Aorta (tissue), 5 donors: ENCODE measurements at places on chromosomes 5 and 9.

DNA sequence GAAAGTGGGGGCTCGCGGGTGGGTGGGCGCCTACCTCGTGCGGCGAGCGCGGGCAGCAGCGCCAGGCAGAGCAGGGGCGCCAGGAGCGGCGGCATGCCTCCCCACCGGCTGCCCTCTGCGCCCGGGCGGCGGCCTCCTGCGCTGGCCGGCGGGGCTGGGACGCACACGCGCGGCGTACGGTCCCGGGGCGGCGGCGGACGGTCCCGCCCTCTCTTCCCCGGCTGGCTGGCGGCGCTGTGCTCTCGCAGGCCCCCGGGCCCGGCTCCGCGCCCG lies 220 bp downstream of the NOTCH1 start:
- DNase-seq, result no peak

DNA sequence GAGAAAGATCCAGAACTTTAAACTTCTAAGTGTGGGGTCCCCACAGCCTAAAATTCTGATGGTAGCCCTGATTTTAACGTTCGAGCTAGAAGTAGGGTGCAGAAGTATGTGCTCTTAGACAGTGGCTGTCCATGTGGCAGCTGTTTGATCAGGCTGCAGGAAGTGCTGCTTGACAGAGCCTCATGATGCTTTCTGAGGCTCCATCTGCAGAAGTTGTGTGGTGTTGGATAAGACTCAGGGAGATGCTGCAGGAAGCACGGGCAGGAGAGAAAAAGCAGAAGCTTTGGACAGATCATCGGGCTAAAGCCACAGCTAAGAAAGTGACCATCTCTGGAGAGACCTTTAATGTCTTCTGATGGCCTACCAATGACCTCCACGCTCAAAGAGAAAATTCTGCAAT lies 8.1 kb downstream of the MTMR12 start:
- DNase-seq, result no peak

GRCh38 chr5:166436872-166437271 lies 1854.6 kb upstream of the WWC1 start:
- no peak for DNase-seq

- DNase-seq, result no peak
These were observed 7.5 kb upstream of the OTULINL start for GRCh38 chr5:14574096-14574495.

- no peak for DNase-seq
These were observed 2212.2 kb upstream of the ACO1 start for GRCh38 chr9:30172206-30172605.

DNA sequence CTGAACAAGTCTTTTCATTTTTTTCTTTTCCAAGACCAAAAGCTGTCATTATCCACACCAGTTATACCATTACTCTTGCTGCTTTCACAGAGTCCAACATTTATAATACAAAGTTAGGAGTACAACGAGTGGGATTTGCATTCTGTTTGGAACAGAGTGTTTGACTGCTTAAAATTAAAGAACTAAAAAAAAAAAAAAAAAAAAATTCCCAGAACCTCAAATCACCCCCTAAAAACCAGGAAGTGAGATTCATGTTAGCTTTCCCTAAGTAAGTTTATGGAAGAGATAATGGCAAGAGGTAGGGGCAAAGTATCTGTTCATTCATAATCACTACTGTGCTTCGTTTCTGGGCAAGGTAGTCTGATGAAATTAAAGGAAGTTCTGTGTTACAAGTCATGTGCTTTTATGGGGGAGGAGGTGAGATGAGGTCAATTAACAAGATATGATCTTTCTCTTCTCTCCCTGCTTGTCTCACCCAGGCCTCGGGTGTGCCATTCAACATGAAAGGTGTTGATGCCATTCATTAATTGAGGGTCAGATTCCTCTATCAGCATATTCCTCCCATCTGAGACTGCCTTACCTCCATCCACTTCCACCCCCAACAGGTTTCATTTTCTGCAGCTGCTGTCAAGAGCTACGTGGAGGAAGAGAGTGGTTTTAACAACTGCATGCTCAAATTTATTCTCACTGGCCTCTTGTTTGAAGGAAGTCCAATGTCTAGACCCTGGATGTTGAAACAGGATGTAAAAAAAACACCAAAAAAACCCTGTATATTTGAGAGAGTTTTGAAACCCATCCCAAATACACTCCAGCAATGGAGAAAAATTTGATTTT lies 58.1 kb downstream of the MARCHF3 start:
- no peak for DNase-seq

GRCh38 chr9:120514405-120514804 lies 65.6 kb downstream of the CDK5RAP2 start:
- DNase-seq, result no peak

DNA sequence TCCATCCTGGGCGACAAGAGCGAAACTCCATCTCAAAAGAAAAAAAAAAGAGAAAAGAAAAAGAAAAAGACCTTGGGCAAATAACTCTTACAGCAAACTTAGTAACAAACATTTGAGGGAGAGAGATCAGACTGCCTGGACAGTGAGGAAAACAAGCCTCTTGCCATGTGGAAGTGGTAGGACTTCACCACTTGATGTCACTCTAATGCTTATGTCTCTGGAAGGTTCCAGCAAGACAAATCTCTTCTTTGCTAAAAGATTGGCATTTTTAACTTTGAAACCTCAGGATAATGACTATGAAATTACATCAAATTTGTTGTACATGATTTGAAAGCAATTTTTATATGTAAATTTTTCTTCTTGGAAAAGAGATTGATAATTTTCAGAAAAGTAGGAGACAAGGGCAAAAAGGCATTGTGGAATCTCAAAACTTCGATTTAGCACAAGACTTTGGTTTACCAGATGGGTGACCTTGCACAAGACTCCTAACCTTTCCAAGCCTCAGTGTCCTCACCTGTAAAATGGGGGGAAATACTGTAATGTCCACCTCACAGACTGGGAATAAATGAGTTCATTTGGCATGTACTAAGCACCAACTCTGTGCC lies 5.4 kb downstream of the ACTL7B start:
- DNase-seq, result no peak

- DNase-seq, result no peak
These were observed 120.5 kb upstream of the HMHB1 start for GRCh38 chr5:143691287-143691944.

DNA sequence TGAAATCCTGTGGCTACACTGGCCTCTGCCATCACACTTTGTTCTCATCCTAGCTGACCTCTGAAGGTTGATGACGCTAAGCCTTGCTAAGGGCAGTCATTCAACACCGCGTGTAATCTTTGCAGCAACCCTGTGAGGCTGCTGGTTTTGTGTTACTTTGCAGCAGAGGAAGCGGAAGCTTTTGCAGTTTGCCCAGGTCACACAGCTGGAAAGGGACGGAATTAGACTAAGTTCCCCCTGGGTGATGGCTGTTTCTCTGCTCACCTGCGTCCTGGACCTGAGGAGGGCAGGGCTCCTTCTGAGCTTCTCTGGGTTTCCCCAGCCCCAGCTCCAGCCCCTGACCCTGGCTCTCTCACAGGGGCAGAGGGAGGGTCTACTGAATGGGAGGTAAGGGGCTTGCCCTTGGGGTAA lies 7.3 kb upstream of the SLC25A51 start:
- DNase-seq, result no peak

DNA sequence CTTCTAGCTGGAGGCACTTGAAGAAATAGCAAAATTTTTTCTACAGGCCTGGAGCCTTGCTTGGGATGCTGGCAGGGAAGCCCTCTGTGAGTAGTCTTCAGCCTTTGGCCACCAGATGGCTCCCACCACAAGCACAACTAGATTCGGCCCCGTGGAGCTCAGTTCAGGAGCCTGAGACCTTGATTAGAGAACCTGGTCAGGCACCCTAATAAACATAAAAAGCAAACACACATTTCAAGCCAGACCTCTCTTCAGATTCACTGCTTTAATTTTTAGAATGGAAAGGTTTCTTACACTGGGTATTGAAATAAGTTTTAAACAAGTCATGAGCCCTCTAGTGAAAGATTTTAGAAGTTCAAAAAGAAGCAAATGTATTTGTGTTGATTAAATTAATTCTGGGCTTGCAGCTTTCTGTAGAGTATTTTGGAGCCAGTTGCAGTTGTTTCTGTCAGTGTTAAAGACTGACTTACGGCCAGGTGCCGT lies 41.4 kb downstream of the GLRX start:
- DNase-seq, result peak; percentile 88

- DNase-seq, result no peak
These were observed 119.8 kb downstream of the AUH start for GRCh38 chr9:91241909-91242308.
